ENCODE measurements at places on chromosomes 4 and X.

DNA sequence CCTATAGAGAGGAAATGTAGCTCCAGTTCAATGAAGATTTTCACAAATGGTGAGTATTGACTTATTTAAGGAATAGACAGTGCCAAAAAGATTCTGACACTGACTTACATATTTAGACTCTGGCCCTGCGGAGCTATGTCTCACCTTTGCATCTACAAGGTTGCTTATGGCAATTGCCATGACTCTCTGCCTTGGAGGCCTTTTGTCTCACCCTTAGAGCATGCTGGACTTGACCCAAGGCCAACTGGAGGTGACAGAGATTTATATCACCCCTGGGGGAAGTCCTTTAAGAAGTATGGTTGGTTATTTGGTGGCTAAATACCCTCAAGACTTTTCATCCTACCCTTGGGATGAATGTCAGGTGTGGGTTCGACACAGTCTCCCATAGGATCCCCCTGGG is 4.5 kb upstream of the ETDC start:
- DNase-seq: no peak

DNA sequence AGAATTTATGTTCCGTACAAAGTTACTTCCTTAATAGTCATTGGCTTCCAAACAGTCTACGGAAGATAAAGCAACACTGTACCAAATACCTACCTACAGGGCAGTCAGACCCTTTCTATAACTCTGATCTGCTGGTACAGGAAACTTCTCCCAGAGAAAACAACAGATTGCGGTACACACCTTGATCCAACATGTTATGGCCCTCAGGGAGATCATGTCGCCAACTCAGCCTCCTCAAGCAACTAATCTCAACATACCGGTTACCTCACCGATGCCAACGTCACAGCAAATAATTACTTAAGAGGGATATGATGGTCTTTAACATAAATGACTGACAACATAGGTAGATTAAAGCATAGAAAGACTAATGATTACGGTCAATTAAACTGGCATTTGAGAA is 70.4 kb downstream of the RFC1 start:
- DNase-seq: no peak

DNA sequence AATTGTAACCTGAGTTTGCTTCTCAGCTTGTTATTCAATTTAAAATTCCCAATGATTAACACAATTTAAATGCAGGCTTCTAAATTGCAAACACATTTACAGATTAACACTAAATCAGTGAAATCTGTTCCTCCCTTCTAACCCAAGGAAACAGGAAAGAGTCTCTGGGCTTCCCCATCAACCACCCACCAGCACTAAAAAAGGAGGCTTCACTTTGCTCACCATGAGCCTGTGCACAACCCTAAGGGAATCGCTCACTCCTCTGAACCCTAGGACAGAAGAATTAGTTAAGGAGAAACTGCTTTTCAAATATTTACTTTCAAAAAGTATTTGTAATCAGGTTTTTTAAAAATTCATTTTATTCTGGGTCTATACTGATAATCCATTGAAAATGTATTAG is 155.3 kb downstream of the COL25A1 start:
- no peak for DNase-seq

DNA sequence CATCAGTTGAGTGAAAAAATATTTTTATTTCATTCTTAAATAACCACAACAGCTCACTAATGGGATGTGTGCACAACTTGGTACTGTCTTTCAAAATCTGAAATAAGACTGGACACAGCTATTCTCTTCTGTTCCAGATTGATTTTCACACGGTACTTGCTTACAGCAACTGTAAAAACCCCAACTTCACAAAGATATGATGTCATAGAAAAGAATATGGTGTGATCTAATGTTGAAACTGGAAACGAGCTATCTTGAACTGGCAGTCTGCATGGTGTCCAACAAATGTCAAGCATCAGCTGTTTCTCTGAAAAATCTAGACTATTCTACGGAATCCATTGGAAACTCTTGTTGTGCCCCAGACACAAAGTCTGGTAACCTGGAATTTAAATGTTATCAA is 14.7 kb downstream of the HELQ start:
- DNase-seq: no peak

GRCh38 chrX:20315140-20315539 is 48.4 kb upstream of the RPS6KA3 start:
- DNase-seq: no peak

DNA sequence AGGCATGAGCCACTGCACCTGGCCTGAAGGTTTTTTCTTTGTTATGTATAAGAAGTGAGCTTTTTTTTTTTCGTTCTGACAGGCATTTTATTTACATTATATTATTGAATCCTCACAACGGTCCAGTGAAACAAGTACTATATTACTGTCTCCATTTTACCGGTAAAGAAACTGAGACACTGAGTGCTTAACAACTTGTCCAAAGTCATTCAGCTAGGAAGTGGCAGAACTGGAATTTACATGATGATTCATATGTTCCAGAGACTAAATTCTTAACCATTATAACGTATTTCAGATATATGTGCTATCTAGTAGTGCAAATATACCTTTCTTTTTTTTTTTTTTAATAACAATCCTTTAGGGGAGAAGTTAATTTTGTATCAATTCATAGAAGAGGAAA is 18.4 kb upstream of the SLC6A14 start:
- no peak for DNase-seq

DNA sequence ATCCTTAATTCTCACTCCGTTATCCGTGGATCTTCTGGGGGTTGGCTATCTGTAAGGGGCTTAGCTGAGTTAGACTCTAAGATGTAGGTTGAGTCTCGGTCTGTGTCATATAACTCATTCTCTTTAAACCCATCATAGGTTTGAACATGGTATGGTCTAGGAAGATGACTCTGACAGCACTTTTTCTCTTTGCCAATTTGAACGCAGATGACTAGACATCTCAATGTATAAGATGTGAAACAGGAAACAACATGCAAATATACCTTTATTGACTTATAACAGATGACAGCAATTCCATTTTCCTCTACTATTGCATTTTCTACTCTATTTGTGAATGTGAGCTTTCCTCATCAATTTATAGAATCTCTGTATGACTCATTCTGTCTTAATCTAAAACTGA is 634.8 kb upstream of the MAGEB2 start:
- no peak for DNase-seq

- no peak for DNase-seq
These were observed 36.6 kb downstream of the FAM114A1 start for GRCh38 chr4:38904090-38904666.

DNA sequence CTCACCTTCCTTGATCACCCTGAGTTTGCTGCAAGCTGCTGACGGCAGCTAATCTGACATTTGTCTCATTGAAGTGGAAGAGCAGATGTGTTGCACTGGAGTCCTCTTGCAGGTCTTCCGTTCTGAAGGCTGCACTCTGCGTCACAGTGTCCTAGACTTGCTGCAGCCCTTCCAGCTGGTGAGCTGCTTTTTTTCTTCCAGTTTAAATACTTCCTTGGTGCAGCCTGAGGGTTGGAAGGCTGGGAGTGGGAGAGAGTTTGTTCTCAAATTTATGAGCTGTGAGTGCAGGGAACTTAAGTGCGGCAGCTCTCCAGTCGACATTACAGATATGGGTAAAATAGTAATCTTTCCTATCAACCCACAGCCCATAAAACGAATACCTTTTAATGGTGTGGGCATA is 303.6 kb upstream of the FAT1 start:
- DNase-seq: no peak

DNA sequence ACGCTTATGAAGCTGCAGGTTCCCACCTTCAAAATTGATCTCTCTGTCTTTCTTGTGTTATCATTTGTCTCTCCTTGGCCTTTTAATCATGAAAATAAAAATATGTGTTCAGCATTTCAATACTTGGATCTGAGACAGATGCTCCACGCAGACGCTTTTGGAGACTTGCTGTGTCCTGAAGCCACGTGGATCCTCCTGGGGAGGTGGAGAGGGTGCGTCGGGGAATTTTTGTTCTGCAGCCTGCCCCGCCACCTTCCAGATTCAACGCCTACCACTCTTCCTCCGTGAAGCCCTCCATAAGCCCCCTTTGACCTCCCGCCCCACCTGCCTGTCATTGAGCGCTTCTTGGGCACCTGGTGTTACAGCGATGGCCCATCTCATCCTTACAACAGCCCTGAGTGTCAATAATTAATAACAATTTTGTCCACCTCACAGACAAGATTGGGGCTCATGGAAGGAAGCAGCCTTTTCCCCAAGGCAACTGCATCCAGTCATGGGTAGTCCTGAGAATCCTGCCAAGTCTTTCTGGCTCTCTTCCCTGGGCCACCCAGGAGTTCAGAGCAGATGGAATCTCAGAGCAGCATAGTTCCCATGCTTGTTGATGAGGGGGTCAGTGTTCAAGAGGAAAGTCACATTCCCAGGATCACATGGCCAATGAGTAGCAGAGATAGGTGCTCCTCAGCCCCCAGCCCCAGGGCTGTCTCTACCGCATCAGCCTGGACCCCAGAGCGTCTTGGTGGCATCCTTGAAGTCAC is 172.6 kb upstream of the PSAPL1 start:
- no peak for DNase-seq

DNA sequence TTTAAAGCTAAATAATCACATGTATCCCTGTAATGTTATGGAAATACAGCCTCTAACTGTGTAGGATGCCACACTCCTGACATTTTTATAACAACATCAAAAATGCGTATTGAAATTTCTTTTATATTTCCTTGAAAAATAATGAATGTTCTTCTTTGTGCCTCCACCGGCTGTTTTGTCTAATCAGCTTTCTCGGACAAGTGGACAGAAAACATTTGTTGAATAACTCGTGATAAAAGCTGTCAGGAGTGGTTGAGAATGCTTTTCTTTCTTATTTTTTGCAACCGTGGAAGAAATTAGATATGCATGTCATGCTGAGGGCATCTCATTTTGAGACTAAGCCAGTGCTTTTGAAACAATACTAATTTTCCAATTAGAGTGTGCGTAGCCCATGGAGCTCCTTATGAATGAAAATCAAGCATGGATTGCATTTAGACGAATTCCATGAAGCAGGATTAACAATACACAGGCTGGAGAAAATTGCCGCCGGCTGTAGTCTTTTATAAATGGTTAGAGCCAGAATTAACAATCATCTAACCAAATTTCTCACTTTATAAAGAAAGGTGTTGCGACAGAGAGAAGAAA is 614.5 kb upstream of the LCORL start:
- DNase-seq: no peak

DNA sequence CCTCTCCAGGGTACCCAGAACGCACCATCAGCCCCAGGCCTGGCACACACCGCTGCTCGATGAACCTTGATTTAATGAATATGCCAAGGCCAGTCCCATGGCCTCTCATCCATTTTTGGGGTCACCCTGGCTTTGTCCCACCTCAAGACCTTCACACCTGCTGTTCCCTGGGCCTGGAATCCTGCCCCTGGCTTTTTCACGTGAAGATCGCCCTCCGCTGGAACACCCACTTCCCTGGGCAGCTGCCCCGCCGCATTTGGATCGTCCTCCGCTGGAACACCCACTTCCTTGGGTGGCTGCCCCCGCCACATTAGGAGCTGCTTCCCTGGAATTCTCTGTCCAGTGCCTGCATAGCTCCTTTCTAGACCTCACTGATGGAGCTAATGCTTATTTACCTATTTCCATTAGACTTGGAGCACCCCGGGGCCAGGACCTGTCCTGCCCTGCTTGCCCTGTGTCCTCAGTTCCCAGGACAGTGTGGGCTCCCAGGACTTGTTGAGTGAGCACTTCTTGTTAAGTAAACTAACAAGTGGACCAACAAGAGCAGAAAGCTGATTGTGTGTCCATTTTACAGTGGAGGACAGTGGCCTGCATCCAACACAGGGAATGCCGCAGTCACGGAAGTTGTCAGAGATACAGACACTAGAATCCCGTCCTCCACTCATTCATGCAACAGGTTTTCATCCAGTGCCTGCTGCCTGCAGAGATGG is 12.5 kb downstream of the BLOC1S4 start:
- DNase-seq: no peak

DNA sequence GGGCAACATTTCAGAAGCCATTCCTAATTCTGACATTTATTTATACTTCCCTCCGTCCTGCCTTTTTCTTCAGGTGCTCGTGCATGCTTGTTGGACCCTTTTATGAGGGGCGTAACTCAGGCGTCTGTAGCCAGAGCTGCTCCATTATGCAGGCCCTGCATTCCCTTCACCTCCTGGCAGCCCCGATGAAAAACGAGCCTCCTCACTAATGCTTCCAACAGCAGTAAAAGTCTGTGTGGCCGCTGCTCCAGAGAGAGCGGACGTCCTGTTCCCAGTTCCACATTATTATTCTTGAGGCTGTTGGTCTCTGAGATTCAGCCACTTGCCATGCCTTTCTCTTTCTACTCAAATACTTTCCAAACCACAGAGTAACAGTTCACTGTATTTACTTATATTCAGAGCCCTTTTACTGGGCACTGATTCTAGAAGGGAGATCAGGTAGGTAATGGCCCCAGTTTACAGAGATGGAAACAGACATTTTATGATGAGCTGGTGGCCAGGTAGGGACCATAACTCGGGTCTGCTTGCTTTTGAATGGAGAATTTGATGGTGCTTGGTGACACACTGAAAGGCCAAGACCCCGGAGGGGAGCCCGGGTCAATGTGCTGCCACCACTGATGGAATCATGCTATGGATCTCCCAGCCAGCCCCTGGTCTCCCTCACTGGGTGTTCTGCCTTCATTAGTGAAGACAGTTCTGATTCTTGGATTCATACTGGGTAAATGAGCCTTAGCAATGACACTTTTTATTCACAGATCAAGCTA is 101.0 kb downstream of the GATB start:
- no peak for DNase-seq
